ENCODE measurements at places on chromosomes 11 and 22.

DNA sequence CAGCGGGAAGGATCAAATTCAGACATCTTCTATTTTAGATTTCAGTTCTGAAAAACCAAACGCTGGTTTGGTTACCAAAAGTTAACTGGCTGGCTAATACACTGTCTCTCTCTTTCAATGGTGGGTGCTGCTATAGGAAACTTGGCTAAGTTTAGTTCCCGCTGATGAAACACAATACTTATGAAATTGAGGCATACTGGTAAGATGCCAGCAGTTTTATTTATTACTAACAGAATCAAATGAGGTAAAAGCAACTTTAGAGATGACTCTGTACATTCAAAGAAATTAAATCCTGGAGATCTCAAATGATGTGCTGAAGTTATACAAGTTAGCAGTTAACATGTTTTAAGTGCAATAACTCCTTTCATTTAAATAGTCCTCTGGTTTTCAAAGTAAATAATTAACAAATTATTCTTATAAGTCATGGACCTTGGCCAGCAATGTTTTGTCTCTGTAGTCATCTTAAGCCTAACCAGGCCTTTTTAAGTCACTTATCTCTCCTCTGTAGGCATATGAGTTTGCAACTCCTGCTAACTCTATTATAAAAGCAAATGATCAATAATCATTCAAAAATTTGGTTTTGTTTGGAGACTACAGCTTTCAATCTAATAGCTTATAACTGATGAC is 54.8 kb downstream of the PAK1 start:
- DNase-seq: no peak

- DNase-seq: no peak
These were observed 19.7 kb downstream of the ZBED4 start for GRCh38 chr22:49873228-49873940.

GRCh38 chr22:25081409-25081824 is 118.2 kb upstream of the CRYBB3 start:
- DNase-seq: peak; percentile 77

DNA sequence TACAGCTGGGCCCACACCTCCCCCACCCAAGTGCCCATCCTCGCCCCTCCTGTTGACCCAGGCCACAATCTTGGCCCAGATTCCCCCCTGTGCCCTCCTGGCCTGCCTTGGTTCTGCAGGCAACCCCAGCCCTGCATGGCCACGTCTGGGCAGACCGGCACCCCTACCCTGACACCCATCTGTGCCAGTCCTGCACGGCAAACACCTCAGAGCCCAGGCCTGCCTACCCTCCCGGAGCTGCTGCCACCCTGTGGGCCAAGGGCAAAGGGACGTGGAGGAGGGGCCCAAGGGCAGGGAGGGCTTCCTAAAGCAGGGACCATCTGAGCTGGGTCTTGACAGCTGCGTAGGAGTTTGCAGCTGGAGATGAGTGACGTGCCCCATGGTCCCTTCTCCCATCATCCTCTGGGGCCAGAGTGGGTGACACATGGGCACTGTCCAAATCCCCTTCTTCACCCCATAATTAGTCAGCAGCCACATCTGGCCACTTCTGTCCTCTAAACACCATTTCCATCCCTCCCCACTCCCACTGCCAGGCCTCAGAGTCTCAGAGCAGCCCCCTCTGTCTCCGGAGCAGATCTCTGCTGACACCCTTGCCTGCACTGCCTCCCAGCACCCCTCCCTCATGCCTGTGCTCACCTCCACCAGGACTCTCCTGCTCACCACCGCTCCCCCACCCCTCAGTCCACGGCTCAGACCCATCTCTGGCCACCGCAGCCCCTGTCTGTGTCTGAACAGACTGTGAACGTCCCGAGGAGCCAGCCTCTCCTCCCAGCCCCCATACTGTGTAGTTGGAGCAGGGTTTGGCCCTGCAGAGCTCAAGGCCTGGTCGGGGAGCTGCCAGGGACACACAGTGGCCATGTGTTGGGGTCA is 35.6 kb upstream of the PPARA start:
- no peak for DNase-seq

GRCh38 chr22:27460591-27461347 is 340.8 kb downstream of the MN1 start:
- DNase-seq: no peak

DNA sequence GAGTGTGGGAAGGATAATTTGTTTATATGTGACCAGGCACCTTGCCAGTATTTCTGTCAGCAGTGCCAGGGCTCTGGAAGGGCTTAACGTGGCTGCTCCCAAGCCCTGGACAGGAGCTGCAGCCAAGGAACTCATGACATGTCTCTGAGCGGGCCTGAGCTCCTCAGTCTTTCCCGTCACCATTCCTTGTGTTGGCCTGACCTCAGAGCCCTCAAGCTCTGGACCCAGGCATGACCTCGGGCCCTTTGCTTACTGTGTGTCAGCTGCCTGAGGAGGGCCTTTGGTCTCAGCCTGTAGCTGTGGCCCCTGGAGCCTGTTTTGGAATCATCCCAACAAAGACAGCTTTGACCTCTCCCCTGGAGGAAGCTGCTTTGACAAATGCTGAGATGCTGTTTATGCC is 264.1 kb upstream of the PLET1 start:
- DNase-seq: no peak

- peak; percentile 22 for DNase-seq
These were observed 77.6 kb downstream of the ETS1 start for GRCh38 chr11:128509621-128510389.

DNA sequence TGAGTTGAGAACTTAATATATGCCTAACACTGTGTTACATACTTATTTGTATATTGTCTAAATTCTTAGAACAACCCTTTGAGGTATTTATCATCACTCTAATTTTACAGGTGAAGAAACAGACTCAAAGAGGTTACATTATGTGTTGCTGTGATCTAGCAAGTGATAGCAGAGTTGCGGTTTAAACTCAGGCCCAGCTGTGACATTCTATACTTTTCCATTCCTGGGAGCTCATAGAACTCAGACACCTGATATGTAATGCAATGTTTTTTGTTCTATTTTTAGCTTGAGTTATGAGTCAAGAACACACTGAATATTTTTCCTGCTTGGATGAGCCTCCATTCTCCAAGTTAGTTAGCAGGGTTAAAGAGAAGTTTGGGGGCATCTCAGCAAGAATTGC is 449.7 kb upstream of the DDI1 start:
- DNase-seq: no peak

DNA sequence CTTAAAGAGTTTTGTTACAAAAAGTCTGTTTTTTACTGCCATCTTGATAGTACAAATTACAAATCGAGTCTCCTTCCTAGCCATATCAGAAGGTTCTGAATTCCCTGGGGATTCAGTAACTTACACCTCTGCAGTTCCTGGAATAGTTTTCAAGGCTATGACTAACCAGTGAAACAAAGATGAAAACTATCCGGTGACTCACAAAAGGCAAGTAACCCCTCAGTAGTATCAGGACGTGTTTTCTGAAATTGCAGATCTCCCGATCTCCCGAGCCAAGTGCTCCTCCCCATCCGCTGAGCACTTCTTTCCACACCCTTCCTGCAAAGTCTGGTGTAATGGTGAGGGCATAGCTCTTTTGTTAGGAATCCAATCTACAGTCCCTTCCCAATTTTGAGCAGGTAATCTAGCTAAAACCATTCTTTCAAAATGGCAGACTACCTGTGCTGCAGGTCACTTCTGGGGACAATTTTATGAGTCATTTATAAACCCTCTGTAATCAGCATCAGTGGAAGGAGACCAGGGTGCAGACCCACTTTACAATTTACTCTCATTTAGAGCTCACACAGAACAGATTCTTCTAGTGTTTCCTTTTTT is 7.7 kb downstream of the E2F8 start:
- no peak for DNase-seq
